ENCODE measurements at places on chromosomes 5 and 9.
A peak's percentile ranks its signal among the peaks of the same experiment; 100 is the strongest.

- DNase-seq, result no peak
Measured at GRCh38 chr9:107870927-107871680, 381.5 kb upstream of the KLF4 start.

DNA sequence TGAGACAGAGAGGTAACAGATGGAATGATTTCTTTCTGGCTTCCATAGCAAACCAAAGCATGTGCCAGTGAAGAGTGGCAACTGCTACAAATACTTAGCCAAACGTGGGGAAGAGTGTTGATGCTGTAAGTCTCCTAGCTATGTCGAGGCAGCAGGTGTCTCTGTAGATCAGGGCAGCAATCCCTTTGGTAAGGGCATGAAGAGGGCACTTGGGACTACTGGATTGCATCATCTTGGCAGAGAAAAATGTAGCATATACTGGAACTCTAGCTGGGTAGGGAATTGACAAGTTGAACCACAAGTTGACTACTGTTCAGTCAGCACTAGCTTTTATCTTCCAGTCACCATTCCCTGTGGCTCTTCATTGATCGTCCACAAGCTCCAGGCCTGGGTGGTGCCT lies 75.8 kb downstream of the GHR start:
- no peak for DNase-seq

DNA sequence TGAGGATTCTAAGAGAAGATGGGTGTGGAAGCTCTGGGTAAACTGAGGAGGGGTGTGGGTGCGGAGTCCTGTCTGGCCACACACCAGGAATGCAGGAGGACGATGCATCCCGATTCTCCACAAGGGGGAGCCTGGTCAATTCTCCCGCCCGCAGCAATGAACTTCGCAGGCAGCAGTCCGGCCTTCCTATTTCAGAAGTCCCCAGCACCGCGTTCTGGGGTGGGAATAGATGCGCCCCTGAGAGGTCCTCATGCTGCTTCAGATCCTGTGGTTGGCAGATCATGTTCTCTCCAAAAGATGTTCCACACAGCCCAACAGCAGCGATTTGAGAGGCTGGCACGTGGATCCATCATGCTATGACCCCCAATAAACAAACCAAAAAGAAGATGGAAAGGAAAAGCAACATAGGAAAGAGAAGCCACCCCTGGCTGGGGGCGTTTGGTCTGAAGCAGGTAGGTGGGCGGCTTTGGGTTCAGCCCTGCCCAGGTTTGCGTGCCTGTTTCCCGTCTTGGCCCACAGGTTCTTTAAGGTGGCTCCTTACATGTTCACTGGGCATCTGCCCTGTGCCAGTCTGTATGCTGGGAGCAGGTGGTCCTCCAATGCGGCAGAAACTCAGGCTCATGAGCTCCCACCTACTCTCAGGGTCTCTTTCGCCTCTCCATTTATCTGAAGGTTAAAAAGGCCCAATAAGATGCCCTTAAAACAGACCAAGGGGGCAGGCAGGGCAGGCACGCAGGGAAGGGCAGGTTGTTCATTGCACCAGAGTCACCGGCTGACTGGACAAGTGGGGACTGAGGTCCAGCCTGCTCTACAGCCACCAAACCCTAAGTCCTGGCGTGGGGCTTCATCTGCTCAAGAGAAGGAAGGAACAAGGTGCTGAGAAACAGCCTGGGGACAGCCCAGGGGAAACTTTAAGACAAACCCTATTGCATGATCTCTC lies 171.6 kb downstream of the PAX5 start:
- peak; percentile 14 for DNase-seq

DNA sequence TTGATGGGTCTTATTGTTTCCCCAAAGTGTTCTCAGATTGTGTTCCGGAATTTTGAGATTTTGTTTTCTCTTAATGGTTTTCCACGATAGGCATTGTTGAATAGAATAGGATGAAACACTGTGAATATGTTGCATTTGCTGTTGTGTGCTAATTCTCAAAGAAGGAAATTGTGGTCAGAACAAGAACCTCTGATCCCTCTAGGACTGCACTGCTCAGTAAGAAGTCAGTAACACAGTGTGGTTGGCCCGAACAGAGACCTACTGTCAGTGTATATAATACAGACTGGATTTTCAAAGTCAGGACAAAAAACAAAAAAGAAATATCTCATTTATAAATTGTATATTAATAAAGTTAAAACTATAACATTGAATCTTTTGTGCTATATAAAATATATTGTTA lies 494.8 kb downstream of the MAT2B start:
- DNase-seq, result no peak
